RCC 7860 (cell line): ENCODE measurements at places on chromosomes 3 and 15.

DNA sequence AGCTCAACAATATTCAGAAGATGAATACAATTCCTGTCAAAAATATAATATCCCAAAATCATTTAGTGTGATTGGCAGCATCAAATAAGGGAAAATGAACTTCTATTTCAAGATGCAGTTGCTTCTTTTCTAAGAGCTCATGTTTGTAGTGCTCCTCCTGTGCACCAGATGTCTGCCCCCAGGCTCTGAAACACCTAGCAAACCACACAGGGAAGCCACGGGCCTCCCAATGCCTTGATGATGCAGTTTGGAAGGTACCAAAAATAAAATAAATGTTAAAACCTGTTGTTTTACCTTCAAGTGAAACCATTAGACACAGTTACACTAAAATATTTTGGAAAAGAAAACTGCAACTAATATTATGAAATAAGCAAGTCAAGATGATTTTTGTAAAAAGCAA is 22.2 kb downstream of the CFAP20DC start:
- no peak for DNase-seq

DNA sequence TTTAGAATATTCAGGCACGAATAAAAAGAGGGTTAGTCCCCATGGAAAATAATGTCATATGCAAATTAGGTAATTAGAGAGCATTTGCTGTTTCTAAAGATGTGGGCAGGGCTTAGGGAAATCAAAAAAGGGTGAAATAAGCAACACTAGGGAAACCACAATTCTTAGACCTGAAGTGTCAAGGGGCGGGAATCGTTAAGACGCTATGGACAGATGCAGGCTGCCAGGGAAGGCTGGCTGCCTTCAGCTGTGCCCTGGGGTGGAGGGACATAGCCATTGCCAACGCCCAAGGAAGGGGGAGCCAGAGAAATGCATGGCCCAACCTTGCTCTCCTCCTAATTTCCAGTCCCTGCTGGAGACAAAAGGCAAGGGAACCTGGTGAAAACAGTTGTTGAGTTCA is 141.7 kb upstream of the PROK2 start:
- DNase-seq, result no peak

DNA sequence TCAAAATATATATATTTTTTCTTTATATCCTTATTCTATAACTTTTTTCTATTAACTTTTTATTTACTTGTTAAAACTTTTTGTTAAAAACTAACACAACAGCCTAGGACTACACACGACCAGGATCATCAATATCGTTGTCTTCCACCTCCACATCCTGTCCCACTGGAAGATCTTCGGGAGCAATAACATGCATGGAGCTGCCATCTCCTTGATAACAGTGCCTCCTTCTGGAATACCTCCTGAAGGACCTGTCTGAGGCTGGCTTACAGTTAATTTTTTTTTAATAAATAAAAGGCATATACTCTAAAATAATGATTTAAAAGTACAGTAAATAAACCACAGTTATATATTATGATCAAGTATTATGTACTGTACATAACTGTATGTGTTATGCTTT is 58.9 kb downstream of the SFMBT1 start:
- DNase-seq, result no peak

DNA sequence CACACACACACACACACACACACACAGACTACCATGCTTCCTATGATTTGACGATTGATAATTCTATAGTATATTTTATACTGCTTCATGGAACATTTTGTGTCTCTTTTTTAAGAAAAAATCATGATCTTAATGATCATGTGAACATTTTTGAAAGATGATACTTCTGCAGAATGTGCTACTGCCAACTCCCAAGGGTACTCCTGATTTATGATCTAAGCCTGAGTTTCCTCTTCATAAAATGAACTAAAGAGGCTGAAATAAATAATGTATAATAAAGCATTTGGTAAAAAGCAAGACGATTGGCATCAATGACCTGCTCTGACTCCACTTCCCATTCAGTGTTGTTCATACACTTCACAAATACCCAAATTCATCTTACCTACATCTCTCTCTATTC is 333.8 kb upstream of the RBMS3 start:
- no peak for DNase-seq

DNA sequence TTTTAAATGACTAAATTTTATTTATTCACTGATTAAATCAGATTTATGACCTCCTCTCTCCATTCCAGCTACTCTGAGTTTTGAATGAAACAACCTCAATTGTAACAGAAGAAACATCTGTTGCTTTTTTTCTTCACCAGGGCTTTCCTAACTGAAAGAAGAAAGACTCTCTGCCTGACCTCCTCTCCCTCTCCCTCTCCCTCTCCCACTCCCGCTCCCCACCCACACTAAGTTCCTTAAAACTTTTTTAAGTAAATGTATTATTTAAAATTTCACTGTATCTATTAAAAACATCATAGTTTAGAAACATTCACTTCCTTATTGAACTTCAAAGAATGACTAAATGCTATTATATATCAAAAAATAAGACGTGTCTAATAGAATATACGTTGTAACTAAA is 122.0 kb downstream of the TFDP2 start:
- no peak for DNase-seq

GRCh38 chr3:32109256-32109655 is 2.8 kb downstream of the GPD1L start:
- DNase-seq, result no peak

DNA sequence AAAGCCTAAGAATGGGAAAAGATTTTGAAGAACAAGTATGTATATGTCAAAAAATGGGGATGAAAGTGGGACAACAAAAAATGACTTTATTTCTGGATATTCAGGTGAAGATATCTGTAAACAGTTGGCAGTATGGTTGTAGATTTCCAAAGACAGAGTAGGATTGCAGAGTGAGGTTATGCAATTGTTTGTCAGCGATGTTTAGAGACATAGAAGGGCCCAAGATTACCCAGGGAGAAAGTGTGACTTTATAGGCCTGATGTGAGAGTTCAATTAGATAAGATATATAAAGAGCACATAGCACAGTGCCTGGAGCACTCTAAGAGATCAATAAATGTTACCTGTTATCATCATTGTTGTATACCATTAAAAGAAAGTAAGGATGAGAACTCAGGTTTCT is 319.8 kb downstream of the DOCK3 start:
- DNase-seq, result no peak

DNA sequence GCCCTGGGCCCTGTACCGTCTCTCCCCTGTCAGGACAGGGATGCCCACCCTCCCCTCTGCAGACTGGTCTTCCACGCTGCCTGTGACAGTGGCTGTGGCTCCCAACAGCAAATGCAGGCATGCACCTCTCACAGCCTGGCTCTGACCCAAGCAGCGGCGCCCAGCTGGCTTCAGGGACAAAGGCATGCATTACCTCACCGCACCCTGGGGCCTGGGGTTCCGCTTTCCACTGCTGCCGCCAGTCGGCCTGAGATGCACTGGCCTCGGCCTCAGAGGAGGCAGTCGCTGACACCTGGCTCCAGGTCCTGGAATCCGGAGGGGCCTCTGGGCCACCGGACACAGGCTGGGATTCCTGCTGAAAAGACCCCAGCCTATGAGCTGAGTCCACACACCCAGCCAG is 70.3 kb downstream of the SCN5A start:
- no peak for DNase-seq

- no peak for DNase-seq
These were observed 98.1 kb upstream of the STRIT1 start for GRCh38 chr3:155391551-155391958.

DNA sequence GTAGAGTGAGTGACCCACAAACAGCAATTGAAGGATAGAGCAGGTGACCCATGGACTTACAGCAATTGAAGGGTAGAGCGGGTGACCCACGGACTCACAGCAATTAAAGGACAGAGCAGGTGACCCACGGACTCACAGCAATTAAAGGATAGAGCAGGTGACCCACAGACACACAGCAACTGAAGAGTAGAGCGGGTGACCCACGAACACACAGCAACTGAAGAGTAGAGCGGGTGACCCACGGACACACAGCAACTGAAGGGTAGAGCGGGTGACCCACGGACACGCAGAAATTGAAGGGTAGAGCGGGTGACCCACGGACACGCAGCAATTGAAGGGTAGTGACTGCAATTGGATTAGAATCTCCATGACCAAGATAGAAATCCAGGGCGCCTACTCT is 9.8 kb upstream of the TNK2 start:
- no peak for DNase-seq

GRCh38 chr15:25787855-25788520 is 75.1 kb downstream of the ATP10A start:
- peak; percentile 36 for DNase-seq

DNA sequence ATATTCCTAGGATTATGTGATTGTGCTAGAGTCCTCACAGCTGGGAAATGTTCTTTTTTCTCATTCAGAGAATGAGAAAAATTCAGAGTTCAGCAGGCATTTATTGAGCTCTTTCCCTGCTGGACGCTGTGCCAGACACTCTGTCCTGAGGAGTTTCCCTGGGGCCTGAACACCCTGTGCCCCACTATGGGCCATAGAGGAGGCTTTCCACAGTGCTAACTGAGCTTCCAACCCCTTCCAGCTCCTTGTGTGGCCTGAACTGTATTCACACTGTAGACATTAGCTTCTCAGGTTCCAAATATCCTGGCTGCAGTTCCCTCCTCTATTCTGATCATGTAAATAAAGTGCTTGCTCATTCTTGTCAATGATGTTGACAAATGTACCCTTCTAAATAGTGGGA is 10.0 kb downstream of the ABHD2 start:
- no peak for DNase-seq

GRCh38 chr3:49295489-49296058 is 18.5 kb upstream of the C3orf62 start:
- DNase-seq, result no peak

DNA sequence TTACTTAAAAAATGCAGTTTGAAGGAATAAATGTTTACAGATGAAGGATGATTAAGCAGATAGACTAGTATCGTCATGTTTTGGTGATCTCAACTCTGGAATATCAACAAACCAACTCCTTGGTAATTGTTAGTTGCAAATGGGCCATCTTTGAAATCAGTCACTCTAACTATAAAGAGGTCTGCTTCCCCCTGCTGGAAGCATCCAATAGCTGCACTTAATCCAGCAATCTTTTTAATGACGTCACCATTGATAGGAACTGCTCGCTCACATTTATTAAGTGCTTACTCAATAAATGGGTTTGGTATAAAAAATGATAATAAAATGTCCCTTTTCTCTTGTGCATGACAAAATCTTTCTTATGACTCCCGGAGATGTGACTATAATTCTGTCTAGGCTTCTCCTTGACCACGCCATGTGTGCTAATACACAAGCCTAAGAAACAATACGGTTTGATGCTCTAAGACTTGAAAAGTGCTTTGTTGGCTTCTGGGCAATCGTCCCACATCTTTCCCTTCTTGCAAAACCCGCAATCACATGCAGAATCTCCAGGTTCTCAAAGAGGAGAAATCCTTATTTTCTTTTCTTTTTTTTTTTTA is 227.6 kb upstream of the POU1F1 start:
- DNase-seq, result peak; percentile 46

GRCh38 chr3:77605865-77606264 is 566.0 kb downstream of the ROBO2 start:
- peak; percentile 22 for DNase-seq

- DNase-seq, result no peak
These were observed 130.1 kb downstream of the EDEM1 start for GRCh38 chr3:5317557-5317956.

DNA sequence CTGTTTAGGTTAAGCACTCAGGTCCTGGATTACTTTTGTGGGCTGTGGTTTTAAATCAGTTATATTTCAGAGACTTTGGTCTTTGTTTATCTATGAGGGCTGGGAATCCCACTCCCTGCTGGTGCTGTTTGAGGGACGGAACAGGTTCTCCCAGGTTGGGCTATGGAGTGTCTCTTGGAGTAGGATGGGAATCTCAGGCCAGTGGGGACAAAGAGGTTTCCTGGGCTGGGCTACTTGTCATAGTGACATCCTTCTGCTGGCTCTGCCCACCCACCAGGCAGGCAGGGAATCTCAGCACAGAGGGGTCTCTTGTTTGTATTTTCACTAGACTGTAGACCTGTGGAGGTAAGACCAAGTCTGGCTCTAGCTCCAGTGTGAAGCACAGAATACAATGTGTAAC is 47.2 kb upstream of the UBE3A start:
- no peak for DNase-seq

- DNase-seq, result no peak
These were observed 493.9 kb upstream of the KCNMB2 start for GRCh38 chr3:178042376-178042775.

DNA sequence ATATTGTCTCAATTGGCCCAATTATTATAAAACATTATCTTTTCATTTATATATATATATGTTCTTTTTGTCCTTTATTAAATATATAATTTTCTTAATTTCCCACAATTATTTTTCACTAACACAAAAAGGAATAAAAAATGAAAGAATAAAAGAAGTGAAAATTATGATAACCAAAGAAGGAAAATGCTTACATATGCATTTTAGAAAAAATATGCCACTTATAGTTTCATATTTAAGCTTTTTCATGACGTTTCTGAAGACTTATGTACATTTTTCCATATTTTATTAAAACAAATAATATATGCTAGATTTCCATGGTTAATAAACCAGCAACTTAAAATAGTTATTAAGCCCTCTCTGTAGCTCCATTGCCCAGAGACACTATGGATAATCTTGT is 34.9 kb upstream of the ARHGEF26 start:
- DNase-seq, result no peak

DNA sequence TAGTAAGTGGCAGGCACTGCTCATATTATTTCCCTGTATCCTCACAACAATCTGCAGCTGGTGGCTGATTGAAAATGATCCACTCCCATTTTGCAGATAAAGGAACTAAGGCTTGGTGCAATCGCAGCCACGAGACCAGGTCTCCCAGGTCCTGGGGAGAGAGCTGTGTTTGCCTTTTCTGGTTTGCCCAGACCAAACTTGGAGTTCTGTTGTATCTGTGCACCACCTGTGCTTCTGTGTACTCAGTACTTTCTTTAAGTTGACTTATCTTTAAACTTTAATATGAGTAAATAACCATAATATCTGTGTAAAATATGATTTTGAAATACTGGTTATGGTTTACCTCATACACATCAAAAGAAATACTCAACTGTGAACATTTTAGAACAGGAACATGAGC is 625.7 kb upstream of the CFAP20DC start:
- no peak for DNase-seq

DNA sequence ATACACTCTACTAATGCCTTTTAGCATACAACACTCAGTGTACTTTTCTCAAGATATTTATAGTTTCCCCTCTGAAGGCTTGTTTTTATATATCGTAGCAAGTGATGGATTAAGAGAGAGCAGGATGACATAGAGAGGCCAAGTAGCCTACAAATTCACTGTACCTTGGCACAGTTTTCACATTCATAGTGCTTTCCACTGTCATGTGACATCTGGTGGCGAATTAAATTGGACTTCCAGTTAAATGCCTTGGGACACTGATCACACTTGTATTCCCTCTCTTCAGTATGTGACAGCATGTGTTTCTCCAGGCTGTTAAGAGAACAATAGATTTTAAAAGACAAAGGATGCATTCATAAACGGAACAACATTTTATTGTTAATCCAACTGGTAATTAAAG is 541.1 kb downstream of the MECOM start:
- DNase-seq, result no peak

DNA sequence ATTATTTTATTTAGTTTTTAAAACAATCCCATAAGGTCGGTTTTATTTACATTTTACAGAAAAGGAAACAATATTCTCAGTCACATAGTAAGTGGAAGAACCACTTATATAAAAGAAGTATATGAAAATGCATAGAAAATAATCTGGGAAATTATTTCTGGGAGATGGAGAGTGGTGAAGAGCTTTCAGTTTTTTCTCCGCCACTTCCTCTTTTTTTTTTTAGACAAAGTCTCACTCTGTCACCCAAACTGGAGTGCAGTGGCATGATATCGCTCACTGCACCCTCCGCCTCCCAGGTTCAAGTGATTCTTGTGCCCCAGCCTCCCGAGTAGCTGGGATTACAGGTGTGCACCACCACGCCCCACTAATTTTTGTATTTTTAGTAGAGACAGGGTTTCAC is 21.2 kb downstream of the RAD51 start:
- no peak for DNase-seq
